T1000 (cell line): ENCODE measurements at places on chromosomes 16 and 17.

- DNase-seq, result no peak
These were observed 23.2 kb upstream of the NDRG4 start for GRCh38 chr16:58476791-58477190.

- DNase-seq, result no peak
These were observed 1447.4 kb upstream of the GOT2 start for GRCh38 chr16:60181536-60181935.

- DNase-seq, result no peak
These were observed 1.1 kb upstream of the AKTIP start for GRCh38 chr16:53503991-53504663.

- DNase-seq, result peak; percentile 40
These were observed 39.2 kb upstream of the ARL4D start for GRCh38 chr17:43359469-43360110.

- no peak for DNase-seq
These were observed 94.2 kb downstream of the ARHGAP44 start for GRCh38 chr17:12883472-12883871.

- DNase-seq, result no peak
These were observed 20.0 kb downstream of the MYH10 start for GRCh38 chr17:8610558-8610957.

- no peak for DNase-seq
These were observed 254.8 kb downstream of the SEC14L1 start for GRCh38 chr17:77395501-77396048.

GRCh38 chr16:13997933-13998332, 73.2 kb upstream of the MRTFB start:
- no peak for DNase-seq

DNA sequence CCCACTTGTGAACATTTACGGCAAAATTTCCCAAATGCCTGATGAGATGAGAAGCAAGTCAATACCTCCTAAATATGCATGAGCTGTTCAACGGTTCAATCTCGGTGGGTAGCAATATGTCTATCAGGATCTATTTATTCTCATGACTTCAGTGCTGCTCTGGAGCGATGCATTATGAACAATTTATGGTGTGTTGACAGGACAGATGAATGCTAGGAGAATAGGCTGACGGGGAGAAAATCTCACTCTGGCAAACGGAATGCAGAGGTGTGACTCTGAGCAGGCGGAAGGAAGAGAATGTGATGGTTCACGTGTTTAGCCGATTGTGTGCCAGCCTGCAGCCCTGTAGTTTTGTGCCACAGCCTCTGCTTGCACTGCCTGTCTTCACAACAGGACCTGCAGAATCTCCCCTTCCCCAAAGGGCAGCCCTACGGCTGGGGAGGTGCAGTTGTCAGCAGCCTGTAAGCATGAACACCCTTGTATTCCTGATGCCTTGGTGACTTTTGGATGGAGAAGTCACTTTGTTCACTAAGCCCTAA, 345.2 kb downstream of the PHKB start:
- DNase-seq, result no peak

DNA sequence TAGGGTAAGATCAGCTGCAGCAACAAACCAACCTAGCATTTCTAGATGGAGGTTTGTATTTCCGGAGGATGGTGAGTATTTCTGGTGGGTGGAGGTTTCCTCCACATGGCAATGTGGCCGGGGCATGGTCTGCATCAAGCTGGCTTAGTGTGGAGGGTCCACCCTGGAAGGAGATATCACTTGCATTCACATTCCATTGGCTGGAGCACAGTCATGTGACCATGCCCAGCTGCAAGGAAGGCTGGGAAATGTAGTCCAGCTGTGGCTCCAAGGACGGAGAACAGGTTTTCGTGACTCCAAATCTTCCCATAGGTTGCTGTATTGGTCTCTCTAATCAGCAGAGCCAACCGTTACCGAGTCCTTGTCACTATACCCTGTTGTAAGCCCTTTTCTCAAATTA, 68.7 kb downstream of the RAI1 start:
- DNase-seq, result no peak

GRCh38 chr16:86035906-86036305, 136.9 kb downstream of the IRF8 start:
- no peak for DNase-seq
